ENCODE measurements at places on chromosomes 4 and X.

GRCh38 chr4:168831585-168831918, 178.5 kb downstream of the CBR4 start:
- DNase-seq: no peak

DNA sequence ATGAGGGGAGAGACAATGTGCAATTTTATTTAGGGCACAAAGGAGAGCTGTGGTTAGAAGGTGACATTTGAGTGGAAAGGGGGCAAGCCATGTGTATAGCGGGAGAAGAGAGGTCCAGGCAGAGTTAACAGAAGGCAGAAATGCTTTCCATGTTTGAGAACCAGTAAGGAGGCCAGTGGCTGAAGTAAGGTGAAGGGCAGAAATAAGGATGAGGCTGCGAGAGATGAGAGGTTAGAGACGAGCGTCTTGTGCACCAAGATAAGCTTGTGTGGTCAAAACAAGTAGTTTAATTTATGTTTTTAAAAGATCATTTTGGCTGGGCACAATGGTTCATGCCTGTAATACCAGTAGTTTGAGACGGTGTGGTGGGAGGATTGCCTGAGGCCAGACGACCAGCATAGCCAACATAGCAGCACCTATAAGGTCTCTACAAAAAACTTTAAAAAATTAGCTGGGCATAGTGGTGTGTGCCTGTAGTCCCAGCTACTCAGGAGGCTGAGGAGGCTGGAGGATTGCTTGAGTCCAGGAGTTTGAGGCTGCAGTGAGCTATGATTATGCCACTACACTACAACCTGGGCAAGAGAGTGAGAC, 8.5 kb downstream of the HTT start:
- DNase-seq: no peak

- no peak for DNase-seq
Observed at GRCh38 chrX:153490217-153490930, 4.4 kb upstream of the BGN start.

DNA sequence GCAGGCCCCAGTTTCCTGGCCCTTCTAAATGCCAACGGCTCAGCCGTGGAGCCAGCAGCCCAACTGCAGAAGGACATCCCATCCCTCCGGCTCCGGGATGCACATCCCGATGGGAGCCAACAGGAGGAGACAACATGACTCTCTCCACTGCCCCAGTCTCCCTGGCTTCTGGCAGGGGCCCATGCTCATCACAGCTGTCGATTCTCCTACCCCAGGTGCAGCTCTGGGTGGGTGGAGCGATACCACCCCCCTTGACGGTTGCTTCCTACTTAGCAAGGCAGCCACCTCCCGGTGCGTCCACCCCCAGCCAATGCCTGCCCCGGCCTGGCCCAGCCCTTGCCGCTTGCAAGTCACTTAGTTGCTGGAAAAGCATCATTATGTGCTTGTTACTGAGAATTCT, 19.5 kb downstream of the ZNF275 start:
- DNase-seq: no peak

DNA sequence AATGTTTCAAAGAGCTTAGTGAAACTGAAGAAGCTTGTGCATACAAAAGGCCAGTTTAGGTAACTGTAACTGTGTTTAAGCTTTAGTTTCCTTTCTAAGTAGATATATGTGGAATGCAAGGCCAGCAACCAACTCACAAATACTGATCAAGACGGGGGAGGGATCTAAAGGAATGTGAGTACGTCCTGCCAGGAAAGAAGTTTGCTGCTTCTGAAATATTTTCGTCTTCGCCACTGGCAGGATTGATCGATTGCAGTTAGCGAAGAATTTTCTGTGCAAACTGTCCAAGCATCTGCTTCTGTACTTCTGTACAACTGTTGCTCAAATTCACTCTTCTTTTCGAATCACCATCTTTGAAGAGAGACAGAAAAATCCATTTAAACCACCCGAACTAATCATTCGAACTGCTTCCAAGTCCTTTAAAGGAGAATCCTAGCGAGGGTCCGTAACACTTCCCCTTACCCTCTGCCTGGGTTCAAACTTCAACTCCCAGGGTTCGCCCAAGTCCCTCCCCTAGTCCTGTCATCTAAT, 373 bp upstream of the INTS6L start:
- DNase-seq: no peak

- DNase-seq: no peak
Observed at GRCh38 chrX:73348977-73349376, 97.9 kb upstream of the CDX4 start.

DNA sequence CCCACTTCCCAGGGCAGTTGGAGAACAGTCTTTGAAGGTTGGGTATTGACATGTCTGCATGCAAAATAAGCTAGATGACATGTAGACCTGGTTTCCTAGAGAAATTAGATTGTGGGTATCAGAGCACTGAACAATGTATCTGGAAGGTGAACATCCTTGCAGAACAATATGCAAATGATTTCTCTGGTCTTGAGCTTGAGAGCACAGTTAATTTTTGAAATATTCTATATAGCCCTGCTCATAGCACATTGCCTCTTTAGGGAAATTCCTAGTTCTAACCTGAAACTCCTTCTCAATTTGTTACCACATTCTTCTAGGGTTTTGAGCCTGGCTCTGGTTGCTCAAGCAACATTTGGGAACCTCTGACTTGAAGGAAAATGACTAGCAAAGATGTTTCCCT, 41.6 kb upstream of the LAS1L start:
- no peak for DNase-seq

- DNase-seq: no peak
Observed at GRCh38 chr4:122052677-122053076, 99.5 kb upstream of the BLTP1 start.

DNA sequence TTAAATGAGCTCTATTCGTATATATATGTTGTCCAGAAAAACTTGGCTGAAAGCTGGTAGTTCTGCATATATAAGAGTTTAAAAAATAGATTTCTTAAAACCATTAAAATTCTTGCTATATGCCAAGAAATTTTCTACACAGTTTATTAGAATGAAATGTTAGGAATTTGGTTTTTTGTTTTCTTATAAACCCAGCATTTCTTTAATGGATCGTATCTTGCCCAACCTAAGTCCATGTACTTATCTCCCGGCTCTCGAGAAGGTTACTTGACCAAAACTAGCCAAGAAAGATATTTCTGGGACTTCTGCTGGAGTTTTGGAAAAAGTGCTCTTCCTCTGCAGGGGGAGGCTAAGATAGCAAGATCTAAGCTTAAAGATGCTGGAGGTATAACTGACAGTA, 4.7 kb upstream of the ASB5 start:
- no peak for DNase-seq

DNA sequence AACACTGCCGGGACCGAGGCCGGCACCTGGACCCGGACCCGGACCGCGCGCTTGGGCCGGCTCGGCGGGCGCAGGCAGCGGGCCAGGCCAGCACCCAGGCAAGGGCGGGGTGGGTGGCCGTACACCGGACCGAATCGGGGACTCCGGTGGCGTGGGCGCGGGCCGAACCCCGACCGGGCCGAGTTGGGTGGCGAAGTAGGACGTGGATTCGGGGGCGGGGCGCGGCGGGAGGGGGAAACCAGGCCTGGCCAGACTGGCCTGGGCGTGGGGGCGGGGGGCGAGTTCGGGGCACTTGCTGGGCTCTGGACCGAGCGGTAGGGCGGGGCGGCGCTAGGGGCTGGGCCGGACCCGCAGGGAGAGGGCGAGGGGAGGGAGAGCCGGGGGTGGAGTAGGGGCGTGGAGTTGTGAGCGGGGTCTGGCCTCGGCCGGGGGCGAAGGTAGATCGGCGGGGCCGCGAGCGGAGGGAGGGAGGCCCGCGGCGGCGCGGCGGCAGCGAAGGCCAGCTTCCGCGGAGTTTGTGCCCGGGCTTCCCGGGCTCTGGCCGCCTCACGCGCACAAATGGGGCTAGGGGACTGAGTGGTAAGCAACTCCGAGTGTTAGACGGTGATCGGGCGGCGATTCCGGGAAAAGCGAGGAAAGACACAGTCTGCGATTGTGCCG, 1.8 kb upstream of the BCORL1 start:
- no peak for DNase-seq

DNA sequence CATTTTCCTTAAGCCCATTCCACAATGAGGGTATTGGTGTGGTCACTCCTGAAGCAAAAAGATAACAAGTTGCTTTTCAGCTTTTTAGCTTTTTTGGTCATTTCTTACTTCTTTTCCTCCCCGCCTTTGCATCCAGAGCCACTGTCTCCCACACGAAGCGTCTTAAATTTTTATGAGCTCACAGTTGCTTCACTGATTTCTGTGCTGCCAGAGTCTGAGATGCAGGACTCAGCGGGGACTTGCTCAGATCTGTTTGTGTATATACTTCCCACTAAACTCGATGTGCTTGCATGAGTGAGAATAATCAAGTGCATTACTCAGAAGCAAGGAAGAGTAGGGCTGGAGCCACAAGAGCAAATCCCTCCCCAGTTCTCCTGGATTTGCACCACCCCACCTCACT, 80.2 kb upstream of the FHL1 start:
- no peak for DNase-seq

DNA sequence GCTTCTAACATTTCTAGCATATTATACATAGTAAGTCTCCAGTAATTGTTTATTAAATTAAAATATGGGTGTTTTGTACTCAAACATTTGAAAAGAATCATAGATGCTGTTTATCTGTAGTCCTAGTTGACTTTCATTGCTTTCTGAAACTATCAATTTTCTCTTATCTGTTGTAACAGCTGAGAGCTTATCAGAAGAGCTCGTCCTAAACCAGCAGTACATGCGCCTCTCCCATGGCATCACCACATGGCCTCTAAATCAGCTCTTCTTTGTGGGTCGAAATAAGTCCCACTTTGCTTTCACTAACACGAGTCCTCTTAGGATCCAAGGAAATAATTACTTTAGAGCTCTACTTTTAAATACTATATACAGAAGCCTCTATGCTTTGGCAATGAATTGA, 55.1 kb downstream of the PPP3CA start:
- no peak for DNase-seq

GRCh38 chr4:187124331-187124730, 400.7 kb upstream of the FAT1 start:
- no peak for DNase-seq

- DNase-seq: no peak
Observed at GRCh38 chr4:80385397-80386280, 50.1 kb downstream of the CFAP299 start.

GRCh38 chr4:12138488-12138887, 709.8 kb upstream of the HS3ST1 start:
- no peak for DNase-seq

DNA sequence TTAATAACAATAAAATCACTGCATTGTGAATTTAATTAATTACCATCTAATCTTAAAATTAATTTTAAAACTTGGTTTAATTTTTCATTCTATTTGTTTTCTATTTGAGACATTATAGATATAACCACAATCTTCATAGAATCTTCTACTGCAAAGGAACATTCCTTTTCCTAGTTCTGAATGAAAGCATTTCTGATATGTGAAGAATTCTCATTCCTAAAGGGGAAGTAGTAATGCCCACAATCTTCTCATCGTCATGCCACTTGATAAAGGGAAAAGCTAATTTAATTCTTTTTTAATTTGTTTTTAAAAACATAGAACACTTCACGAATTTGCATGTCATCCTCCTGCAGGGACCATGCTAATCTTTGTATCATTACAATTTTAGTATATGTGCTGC, 23.7 kb downstream of the MGARP start:
- no peak for DNase-seq

- no peak for DNase-seq
Observed at GRCh38 chr4:177302371-177303100, 7.1 kb upstream of the NEIL3 start.

DNA sequence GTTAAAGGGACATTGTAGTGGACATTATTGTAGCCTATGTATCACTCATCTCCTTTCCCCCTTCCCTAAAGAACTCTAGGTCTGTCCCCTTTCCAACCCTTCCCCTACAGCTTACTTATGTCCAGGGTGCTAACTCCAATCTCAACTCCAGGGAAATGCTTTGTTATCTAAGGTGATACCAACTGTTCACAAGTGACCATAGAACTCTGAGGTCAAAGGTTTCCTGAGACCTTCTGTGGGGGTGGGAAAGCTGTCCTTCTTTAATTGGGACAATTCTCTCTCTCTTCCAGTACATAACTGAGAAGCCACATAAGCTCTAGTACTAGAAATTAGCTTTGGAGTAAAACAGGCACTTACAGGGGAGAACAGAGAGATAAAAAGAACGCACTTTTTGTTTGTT, 212.4 kb downstream of the NR3C2 start:
- no peak for DNase-seq

GRCh38 chr4:78863991-78864390, 75.2 kb downstream of the PAQR3 start:
- DNase-seq: no peak

DNA sequence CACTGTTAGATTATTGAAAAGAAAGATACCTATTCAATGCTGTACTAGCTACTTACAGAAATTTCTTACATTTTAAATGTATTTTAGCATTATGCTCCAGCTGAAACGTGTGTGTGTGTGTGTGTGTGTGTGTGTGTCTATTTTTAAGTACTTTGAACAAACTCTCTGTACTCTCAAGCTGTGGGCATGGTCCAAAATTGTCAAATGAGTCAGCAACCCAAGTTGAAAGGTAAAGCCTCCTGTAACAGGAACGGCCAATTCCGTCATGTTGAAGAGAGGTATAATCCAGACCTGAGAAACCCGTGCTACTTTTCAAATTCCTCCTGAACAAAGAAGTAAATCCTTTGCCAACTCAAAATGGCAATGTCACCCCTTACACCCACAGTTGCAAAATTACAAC, 20.5 kb downstream of the MAOB start:
- no peak for DNase-seq

DNA sequence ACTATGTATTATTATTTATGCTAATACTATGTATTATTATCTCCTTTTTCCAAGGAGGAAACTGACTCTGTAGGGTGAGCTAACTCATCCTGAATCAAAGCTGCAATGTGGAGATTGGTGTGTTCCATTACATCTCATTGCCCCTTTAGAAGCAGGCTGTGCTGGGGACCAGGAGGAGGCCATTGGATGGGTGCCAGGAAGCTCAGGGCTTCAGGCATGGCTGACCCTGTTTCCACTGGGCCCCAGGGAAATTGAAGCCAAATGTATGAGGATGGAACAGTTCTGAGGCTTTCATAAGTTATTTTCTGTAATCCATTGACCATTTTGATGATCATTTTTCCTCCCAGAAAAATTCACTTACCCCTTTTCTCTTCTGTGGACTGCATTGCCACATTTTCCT, 418.8 kb upstream of the ZFP42 start:
- DNase-seq: no peak

GRCh38 chrX:136899221-136899620, 18.7 kb upstream of the RBMX start:
- DNase-seq: no peak

- DNase-seq: peak; percentile 81
Observed at GRCh38 chrX:119606280-119607017, at the start of gene NKRF. Gene NKRF, minus strand, starts transcription at chrX:119606424.

Measured in activated gamma-delta T cell treated with anti-CD3 and anti-CD28 coated beads, Interleukin-2, amount 50 U/mL, for 16 hours (primary cell).